ENCODE measurements at places on chromosomes 16 and 17. TPM values are rescaled to one million over a fixed set of nuclear protein-coding genes. Genes with fewer than 3 reads are reported as not detected.

The TMEM235 gene
- not detected for total RNA-seq

- peaks cover 6% of the 10 kb centered on the region for H3K4me1 ChIP-seq
- H3K27me3 ChIP-seq = no peaks in the 10 kb centered on the region
- H3K4me3 ChIP-seq = no peak overlapping the region
- DNase-seq = no peak
These were observed 9.0 kb downstream of the ZDHHC1 start for GRCh38 chr16:67407176-67407787.

The SLC47A1 gene
- 3.1 TPM for total RNA-seq

The MED9 gene
- total RNA-seq = 18.4 TPM

The TNRC6C gene
- total RNA-seq = 22.4 TPM

GRCh38 chr17:62819511-62820221 is 11.6 kb upstream of the MARCHF10 start:
- H3K27ac ChIP-seq = peak overlapping the region; percentile 92
- no peaks in the 10 kb centered on the region for H3K27me3 ChIP-seq
- H3K4me3 ChIP-seq = no peak overlapping the region
- DNase-seq = peak; percentile 85
- H3K4me1 ChIP-seq = peaks cover 2% of the 10 kb centered on the region
- no peaks in the 10 kb centered on the region for H3K36me3 ChIP-seq

DNA sequence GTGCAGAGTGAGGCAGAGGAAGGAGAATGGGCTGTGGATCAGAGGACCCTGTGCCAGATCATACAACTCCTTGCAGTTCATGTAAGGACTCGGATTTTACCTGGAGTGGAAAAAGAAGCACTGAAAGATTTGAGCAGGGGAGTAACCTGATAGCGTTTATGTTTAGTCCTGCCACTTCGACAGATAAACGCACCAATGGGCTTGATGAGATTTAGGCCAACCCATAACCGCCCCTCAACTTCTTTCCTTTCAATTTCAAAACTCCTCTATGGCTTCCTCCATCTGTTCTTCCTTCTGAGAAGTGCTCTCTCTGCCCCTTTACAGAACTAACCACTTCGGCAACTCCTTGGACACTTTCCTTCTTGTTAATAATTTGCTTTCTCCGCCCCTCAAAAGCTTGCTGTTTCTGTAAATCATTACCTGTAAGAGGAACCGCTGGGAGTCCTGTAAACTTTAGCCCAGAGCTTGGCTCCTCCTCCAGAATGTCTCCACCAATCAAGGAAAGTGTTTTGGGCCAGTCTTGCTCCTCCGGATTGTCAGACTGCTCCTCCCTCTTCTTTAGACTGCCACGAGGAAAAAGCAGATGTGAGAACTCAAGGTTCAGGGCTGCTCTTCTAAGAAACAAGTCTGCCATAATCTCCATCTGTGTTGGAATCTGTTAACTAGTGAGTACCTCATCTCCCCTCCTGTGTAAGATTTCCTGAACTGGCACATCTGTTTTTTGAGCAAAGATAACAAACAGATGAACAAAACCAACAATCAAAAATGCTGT is at the start of gene ACSM3:
Gene ACSM3, plus strand, starts transcription at position 554 of the 772 bp plus-strand sequence. CDS start 6,021 bp downstream, outside the sequence.
- no peaks in the 10 kb centered on the region for H3K27me3 ChIP-seq
- no peak within 1 kb of the TSS for H3K27ac ChIP-seq
- no peaks in the 10 kb centered on the region for H3K4me1 ChIP-seq

The TCAP gene
- 1.3 TPM for total RNA-seq

- no peaks in the 10 kb centered on the region for H3K36me3 ChIP-seq
- peaks cover 54% of the 10 kb centered on the region for H3K27me3 ChIP-seq
- no peak overlapping the region for H3K27ac ChIP-seq
- DNase-seq = no peak
- H3K4me1 ChIP-seq = peaks cover 30% of the 10 kb centered on the region
These were observed 28.5 kb downstream of the HOXB1 start for GRCh38 chr17:48502312-48502711.

DNA sequence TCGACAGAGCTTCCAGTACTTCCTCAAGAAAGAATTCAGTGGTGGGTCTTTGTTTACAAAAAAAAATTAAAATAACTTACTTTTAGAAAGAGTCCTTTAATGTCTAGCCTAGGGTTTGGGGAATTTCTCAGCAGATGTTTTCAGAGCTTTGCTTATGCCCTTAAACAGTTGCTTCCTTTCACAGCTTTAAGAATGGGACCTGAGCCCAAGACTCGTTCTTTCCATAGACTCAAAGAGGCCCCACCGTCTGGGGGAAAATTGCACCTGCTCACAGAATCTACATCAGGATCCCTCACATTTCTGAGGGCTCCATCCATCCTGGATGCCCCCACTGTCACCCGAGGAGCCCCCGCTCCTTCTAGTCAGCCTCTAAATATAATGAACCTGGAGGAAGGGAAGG is 60.0 kb downstream of the RGS9 start:
- H3K27ac ChIP-seq = no peak overlapping the region
- H3K27me3 ChIP-seq = no peaks in the 10 kb centered on the region
- no peak overlapping the region for H3K4me3 ChIP-seq
- no peaks in the 10 kb centered on the region for H3K4me1 ChIP-seq
- no peak for DNase-seq

The CA10 gene
- total RNA-seq = 0.22 TPM

- peaks cover 3% of the 10 kb centered on the region for H3K4me1 ChIP-seq
- DNase-seq = no peak
- H3K27ac ChIP-seq = no peak overlapping the region
- H3K4me3 ChIP-seq = no peak overlapping the region
These were observed 20.6 kb upstream of the USP36 start for GRCh38 chr17:78861229-78861628.

DNA sequence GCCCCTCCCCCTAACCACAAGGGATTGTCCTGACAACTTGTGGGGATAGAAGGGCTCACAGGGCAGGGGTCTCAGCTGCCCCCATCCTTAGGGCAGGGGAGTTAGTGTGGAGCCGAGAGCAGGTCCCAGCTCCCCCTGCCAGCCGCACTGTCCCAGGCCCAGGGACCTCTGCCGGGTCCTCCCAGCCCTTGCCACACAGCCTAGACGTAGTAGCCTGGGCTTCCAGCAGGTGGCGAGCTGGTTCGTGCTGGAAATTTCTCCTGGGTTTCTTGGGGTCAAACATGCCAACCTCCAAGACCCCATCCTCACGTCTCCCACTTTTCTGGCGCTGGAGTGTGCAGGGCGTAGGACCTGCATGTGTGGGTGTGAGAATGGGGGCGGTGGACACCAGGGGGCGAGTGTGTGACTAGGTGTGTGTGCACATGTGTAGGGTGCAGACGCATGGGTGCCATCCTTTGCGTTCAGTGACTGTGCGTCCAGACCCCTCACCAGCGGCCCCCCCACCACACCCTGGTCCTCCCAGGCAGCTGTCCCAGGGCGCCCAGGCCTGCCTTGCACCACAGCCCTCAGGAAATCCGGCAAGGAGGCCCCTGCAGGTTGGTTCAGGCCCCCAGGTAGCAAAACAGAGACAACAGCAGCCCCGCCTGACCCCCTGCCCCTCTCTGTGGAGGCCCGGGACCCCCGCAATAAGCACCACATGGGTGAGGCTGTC is 29.5 kb downstream of the SBK1 start:
- DNase-seq = peak; percentile 91
- peaks cover 9% of the 10 kb centered on the region for H3K36me3 ChIP-seq
- no peak overlapping the region for H3K4me3 ChIP-seq
- no peaks in the 10 kb centered on the region for H3K4me1 ChIP-seq
- no peaks in the 10 kb centered on the region for H3K27me3 ChIP-seq
- H3K27ac ChIP-seq = no peak overlapping the region

GRCh38 chr17:63774141-63774968 is at the start of gene DDX42:
DDX42 (plus strand) TSS chr17:63774170; CDS start chr17:63787050, 12,880 bp downstream.
- peak within 1 kb of the TSS; percentile 99 for H3K4me3 ChIP-seq
- no peaks in the 10 kb centered on the region for H3K27me3 ChIP-seq
- DNase-seq = peak; percentile 98

DNA sequence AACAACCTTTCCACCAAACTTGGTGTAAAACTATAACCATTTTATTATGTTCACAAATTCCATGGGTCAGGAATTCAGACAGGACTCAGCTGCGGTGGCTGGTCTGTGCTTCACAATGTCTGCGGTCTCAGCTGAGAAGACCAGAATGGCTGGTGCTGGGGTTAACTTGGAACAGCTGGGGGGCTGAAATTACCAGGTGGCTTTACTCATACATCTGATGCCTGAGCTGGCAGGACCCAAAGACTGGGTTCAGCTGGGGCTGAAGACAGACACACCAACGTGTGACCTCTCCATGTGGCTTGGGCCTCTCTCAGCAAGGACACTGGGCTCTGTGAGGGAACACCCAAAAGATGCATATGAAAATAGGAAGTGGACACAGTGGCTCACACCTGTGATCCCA is 5.7 kb upstream of the HID1 start:
- H3K27me3 ChIP-seq = peaks cover 42% of the 10 kb centered on the region
- peaks cover 4% of the 10 kb centered on the region for H3K4me1 ChIP-seq
- no peaks in the 10 kb centered on the region for H3K36me3 ChIP-seq

DNA sequence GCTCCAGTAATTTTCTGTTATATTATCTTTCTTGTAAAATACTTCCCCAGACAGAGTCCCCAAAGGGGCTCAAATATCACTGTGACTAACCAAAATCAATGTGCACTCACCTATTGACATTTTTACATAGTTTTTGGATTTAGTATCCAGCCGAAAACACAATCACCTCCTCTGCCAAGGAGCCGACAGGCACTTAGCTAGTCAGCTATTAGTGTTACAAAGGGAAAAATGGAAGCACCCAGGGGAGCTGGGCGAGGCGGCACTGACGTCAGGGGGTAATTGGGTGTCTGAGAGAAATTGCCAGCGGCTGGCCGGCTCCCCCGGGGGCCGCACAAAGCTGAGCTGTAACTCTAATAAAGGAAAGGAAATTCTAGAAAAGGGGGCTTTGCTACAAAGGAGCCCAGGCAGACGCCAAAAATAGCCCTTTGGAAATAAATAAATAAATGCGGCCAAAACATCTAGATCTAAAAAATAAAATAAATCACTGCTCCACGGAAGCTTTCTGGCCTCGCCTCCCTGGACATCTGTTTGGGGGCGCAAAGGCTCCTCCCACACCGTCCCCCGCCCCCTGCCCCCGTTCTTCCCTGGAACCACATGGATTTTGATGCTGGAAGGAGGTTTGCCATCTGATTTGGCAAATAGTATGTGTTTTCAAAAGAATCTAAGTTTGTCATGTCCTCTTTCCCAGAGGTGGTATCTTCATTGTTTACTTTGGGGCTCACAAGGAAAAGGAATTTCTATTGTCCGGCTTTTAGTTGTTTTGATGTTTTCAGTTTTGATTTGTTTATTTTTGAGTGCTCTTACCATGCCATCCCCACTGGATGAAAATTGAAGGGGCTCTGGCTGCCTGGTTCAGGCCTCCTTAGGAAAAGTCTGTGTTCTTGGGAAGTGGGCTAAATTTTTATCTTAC is 156.7 kb downstream of the ZNF423 start:
- peak; percentile 53 for DNase-seq
- H3K27me3 ChIP-seq = no peaks in the 10 kb centered on the region
- peaks cover 68% of the 10 kb centered on the region for H3K4me1 ChIP-seq
- H3K36me3 ChIP-seq = no peaks in the 10 kb centered on the region
- no peak overlapping the region for H3K4me3 ChIP-seq

GRCh38 chr17:3529817-3530741 is 27.5 kb downstream of the TRPV3 start:
- H3K27ac ChIP-seq = peak overlapping the region; percentile 97
- H3K36me3 ChIP-seq = peaks cover 15% of the 10 kb centered on the region
- peak overlapping the region; percentile 67 for H3K4me3 ChIP-seq

The FASN gene
- total RNA-seq = 443 TPM

The ABCC6 gene
- total RNA-seq = 7.8 TPM

- H3K27me3 ChIP-seq = no peaks in the 10 kb centered on the region
- H3K4me3 ChIP-seq = peak overlapping the region; percentile 79
- peak overlapping the region; percentile 8 for H3K27ac ChIP-seq
These were observed 737 bp downstream of the NUDT16L1 start for GRCh38 chr16:4693956-4694641.

DNA sequence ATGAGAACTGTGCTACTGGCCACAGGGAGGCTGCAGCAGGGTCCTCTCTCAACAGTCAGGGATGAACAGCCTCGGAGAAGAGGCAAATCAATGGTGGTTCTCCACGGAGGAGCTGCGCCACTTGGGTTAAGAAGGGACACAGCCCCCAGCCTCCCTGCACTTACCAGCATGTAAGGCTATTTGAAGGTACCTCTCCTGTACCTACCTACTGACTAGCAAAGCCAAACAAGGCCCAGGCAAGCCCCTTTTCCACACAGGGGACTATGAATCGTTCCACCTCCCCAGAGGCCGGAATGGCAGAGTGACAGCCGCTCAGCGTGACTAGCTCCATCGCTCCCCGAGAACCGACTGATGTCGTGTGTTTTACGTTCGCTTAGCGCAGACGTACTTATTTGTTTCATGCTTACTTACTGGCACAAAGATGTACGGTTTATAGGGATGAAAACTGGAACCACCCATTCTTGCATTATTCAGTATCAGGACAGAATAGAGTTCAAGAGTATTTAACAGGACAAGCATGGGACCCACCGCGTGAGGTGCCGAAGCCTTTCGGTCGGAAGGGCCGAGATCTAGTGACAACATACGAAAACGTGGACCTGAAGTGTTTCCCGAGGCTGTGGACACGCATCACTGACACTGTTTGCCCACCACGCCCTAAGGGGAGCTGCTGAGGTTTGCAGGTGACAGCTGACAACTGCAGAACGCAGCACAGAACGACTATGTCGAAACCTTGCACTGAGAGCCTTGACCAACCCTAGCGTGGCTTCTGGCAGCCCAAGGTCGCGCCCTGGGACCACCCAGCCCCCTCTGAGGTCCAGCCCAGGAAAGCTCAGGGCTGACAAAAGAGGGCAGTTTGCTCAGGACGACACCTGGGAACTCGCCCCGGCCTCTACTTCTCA is 1.0 kb downstream of the TEPSIN start:
- no peaks in the 10 kb centered on the region for H3K27me3 ChIP-seq
- H3K36me3 ChIP-seq = peaks cover 6% of the 10 kb centered on the region
- H3K4me1 ChIP-seq = peaks cover 7% of the 10 kb centered on the region
- no peak overlapping the region for H3K27ac ChIP-seq

- peaks cover 15% of the 10 kb centered on the region for H3K4me1 ChIP-seq
- H3K27me3 ChIP-seq = no peaks in the 10 kb centered on the region
- H3K27ac ChIP-seq = no peak overlapping the region
- peak; percentile 95 for DNase-seq
These were observed 1.9 kb upstream of the RPL26 start for GRCh38 chr17:8384801-8385378.

DNA sequence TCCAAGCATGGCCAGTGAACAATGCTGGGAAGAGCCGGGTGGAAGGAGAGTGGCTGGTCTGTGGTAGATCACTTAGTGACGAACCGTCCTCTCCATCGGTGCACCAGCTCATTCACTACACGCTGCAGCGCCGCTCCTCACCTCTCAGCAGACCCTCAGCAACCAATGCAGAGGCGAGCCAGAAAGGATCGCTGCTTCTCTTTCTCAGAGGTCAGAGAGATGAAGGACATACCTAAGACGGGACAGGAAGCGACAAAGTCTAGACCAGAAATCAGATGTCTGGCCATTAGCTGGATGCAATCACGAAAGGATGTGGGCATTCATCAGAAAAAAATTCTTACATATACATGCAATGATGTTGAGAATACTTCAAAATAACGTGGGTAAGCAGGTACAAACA is 26.9 kb downstream of the NSMCE1 start:
- no peak overlapping the region for H3K27ac ChIP-seq
- H3K4me1 ChIP-seq = no peaks in the 10 kb centered on the region
- H3K27me3 ChIP-seq = no peaks in the 10 kb centered on the region

The CDH1 gene
- total RNA-seq = 123 TPM

The CLCN7 gene
- 96.7 TPM for total RNA-seq

The KRT25 gene
- total RNA-seq = not detected

- no peaks in the 10 kb centered on the region for H3K27me3 ChIP-seq
- DNase-seq = no peak
- no peak overlapping the region for H3K4me3 ChIP-seq
- no peak overlapping the region for H3K27ac ChIP-seq
- no peaks in the 10 kb centered on the region for H3K36me3 ChIP-seq
These were observed 6.1 kb downstream of the KCNG4 start for GRCh38 chr16:84233748-84234147.
